T-helper 17 cell (primary cell): ENCODE measurements at places on chromosomes 5 and 9.
A peak's percentile ranks its signal among the peaks of the same experiment; 100 is the strongest.

- no peak for DNase-seq
- no peaks in the 10 kb centered on the region for H3K27me3 ChIP-seq
- H3K4me3 ChIP-seq = no peak overlapping the region
- H3K36me3 ChIP-seq = no peaks in the 10 kb centered on the region
- H3K27ac ChIP-seq = no peak overlapping the region
Observed at GRCh38 chr9:112581469-112582176, 95.0 kb downstream of the KIAA1958 start.

- H3K4me1 ChIP-seq = peaks cover 11% of the 10 kb centered on the region
- no peak overlapping the region for H3K27ac ChIP-seq
- H3K36me3 ChIP-seq = no peaks in the 10 kb centered on the region
- H3K27me3 ChIP-seq = no peaks in the 10 kb centered on the region
- H3K4me3 ChIP-seq = no peak overlapping the region
Observed at GRCh38 chr9:113452113-113452605, 11.4 kb upstream of the RGS3 start.

- no peak overlapping the region for H3K27ac ChIP-seq
- no peaks in the 10 kb centered on the region for H3K4me1 ChIP-seq
- no peak for DNase-seq
- H3K27me3 ChIP-seq = no peaks in the 10 kb centered on the region
- no peaks in the 10 kb centered on the region for H3K36me3 ChIP-seq
- H3K4me3 ChIP-seq = no peak overlapping the region
Observed at GRCh38 chr5:121279801-121280200, 571.9 kb upstream of the FTMT start.

DNA sequence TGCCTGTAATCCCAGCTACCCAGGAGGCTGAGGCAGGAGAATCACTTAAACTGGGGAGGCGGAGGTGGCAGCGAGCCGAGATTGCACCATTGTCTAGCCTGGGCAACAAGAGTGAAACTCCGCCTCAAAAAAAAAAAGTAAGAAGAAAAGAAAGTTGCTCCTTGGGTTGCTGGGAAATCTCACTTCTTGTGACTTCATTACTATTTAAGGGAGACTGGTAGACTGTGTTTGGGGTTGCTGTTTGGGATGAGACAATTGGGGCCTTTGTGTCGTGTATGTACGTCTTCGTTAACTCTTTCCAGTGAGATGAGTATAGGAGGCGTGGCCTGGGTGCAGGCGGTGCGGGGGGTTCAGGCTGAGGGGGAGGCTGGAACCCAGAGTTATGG, 11.6 kb downstream of the NDST1 start:
- DNase-seq = no peak
- no peak overlapping the region for H3K27ac ChIP-seq
- no peaks in the 10 kb centered on the region for H3K36me3 ChIP-seq
- no peaks in the 10 kb centered on the region for H3K4me1 ChIP-seq
- no peaks in the 10 kb centered on the region for H3K27me3 ChIP-seq

DNA sequence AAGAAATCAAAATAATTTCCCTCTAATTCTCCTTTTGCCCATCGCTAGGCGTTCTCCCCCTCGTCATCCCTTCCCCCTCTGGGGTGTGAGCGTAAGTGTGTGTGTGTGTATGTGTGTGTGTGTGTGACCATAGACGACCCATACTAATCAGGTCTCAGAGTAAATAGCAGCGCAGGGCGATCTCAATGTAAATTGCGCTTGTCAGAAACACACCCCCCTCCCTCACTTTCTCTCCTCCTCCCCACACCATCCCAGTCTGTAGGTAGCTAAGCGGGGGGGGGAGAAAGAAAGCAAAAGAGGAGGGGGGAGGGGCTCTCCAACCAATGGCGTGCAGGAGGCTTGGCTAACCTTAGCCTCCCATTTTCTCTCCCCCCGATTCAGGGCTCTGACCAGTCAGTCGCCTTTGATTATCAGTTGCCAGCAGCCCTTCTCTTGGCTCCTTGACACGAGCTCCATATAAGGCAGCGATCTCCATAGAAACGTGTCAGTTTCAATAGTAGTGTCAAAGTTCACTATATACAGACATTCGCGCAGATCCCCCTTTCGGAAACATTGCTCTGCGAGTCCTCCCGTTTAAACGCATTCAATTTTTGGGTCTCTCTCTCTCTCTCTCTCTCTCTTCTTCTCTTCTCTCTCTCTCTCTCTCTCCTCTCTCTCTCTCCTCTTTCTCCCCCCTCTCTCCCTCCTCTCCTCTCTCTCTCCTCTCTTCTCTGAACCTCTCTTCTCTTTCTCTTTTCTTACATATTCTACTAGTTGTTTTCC, at the start of gene NR2F1:
NR2F1 (plus strand) TSS at position 546 of the 762 bp plus-strand sequence. CDS start 1,802 bp downstream, outside the sequence.
- H3K27ac ChIP-seq = no peak within 1 kb of the TSS
- H3K27me3 ChIP-seq = peaks cover 40% of the 10 kb centered on the region

GRCh38 chr9:33106827-33107621, 30.6 kb upstream of the SMU1 start:
- DNase-seq = no peak
- no peaks in the 10 kb centered on the region for H3K27me3 ChIP-seq
- peak overlapping the region; percentile 68 for H3K4me3 ChIP-seq
- H3K36me3 ChIP-seq = peaks cover 4% of the 10 kb centered on the region
- H3K27ac ChIP-seq = peak overlapping the region; percentile 19
- peaks cover 19% of the 10 kb centered on the region for H3K4me1 ChIP-seq

- no peaks in the 10 kb centered on the region for H3K4me1 ChIP-seq
- no peak overlapping the region for H3K4me3 ChIP-seq
- DNase-seq = no peak
- no peak overlapping the region for H3K27ac ChIP-seq
Observed at GRCh38 chr5:51495672-51496071, 112.4 kb downstream of the ISL1 start.
